ENCODE measurements at places on chromosomes 7 and 10. TPM values are rescaled to one million over a fixed set of nuclear protein-coding genes. Genes with fewer than 3 reads are reported as not detected.

- no peak for DNase-seq
Observed at GRCh38 chr10:119344381-119344780, 137.0 kb downstream of the GRK5 start.

DNA sequence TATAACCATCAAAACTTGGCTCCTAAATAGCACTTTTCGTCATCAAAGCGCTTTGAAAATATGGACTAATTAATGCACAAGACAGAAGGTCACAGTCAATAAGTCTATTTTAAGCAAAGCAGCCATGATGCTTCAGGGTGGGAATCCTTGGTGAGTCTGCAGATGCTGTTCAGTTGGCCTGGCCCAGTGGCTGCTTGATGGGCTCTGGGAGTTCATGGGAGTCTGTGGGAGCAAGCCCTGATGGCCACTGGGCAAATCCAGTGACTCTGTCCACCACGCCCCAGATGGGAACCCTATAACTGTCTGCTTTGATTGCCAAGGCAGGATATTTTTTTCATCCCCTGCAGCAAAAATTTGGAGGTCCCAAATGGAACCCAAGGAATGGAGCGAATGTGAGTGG lies 95.7 kb upstream of the CTBP2 start:
- no peak for DNase-seq

DNA sequence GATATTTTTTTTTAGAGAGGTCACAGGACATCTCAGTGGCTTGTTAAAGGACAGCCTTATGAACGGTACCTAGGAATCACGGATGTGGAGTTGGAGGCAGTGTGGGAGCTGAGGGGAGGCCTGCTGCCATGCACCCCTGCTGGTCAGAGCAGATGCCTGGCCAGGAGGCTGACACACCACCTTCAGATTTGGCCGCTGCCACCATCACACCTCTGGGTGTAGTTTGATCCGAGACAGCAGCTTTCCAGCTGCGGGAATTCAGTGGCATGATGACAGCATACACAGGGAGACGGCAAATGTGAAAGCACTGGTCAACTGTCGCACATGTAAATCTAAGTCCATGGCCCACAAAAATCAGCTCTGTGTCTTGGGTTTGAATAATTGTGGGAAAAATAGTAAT lies 285.4 kb downstream of the ADARB2 start:
- no peak for DNase-seq

- no peak for DNase-seq
Observed at GRCh38 chr7:105376908-105377533, 11.7 kb downstream of the SRPK2 start.

GRCh38 chr7:117127585-117128168 lies 174.4 kb downstream of the ST7 start:
- peak; percentile 35 for DNase-seq

- peak; percentile 53 for DNase-seq
Observed at GRCh38 chr10:49398000-49398861, 2.3 kb upstream of the DRGX start.

Gene VSTM4
- total RNA-seq: not detected

GRCh38 chr7:15178065-15178464 lies 275.5 kb upstream of the DGKB start:
- no peak for DNase-seq

Gene TAS2R3
- 0.44 TPM for total RNA-seq
